ENCODE measurements at places on chromosomes 5 and 9. TPM values are rescaled to one million over a fixed set of nuclear protein-coding genes. Genes with fewer than 3 reads are reported as not detected.

The CCDC112 gene
- 5.9 TPM for total RNA-seq

- no peak overlapping the region for H3K4me3 ChIP-seq
- no peaks in the 10 kb centered on the region for H3K27me3 ChIP-seq
- DNase-seq, result no peak
- no peaks in the 10 kb centered on the region for H3K4me1 ChIP-seq
Observed at GRCh38 chr5:60487885-60488442, 212.0 kb downstream of the DEPDC1B start.

DNA sequence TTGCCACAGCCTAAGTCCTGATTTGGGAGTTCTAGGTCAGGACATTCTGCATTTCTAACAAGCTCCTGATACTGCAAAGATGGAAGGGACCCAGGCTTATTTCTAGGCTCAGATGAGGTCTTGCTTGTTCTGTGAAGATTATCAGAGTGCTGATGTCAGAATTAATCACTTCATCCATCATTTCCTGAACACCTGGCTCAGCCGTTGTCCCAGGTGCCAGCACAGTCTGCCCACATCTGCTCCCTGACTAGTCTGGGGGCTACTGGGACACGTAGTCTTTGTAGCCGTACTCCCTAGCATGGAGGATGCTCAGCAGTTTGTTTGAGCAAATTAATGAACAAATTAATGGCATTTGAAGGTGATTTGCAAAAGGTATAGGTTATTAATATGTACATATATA is 17.9 kb upstream of the SPINK4 start:
- no peak overlapping the region for H3K27ac ChIP-seq
- no peaks in the 10 kb centered on the region for H3K27me3 ChIP-seq
- no peaks in the 10 kb centered on the region for H3K36me3 ChIP-seq
- H3K4me3 ChIP-seq, result no peak overlapping the region
- peaks cover 9% of the 10 kb centered on the region for H3K4me1 ChIP-seq

GRCh38 chr5:14781106-14781505 is 90.5 kb downstream of the ANKH start:
- H3K27me3 ChIP-seq, result no peaks in the 10 kb centered on the region
- no peak for DNase-seq
- no peak overlapping the region for H3K4me3 ChIP-seq

GRCh38 chr5:9653811-9654210 is 23.7 kb upstream of the TAS2R1 start:
- no peak overlapping the region for H3K4me3 ChIP-seq
- no peaks in the 10 kb centered on the region for H3K27me3 ChIP-seq
- DNase-seq, result no peak
- no peaks in the 10 kb centered on the region for H3K4me1 ChIP-seq
- H3K27ac ChIP-seq, result no peak overlapping the region
- no peaks in the 10 kb centered on the region for H3K36me3 ChIP-seq

DNA sequence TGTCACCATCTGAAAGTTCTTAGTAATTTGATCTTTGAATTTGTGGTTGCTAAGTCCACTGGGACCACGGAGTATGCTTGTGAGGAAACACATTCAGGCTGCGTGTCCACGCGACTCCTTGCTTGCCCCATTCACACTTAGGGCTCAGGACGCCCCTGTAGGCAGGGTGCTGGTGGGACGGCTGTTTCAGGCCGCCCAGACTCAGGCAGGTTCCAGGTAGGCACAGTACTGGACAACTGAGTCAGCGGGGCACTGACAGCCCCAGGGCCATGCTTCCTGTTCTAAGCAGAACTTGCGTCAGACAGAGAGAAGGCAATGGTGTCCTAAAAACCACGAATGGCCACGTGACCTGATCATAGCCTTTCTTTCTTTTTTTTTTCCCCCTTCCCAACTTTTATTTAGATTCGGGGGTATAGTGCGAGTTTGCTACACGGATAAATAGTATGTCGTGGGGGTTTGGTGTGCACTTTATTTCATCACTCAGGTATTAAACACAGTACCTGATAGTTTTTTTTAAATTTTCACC is 7.7 kb upstream of the RASGEF1C start:
- no peaks in the 10 kb centered on the region for H3K4me1 ChIP-seq
- no peak overlapping the region for H3K27ac ChIP-seq
- no peak for DNase-seq

The PSD2 gene
- not detected for total RNA-seq

DNA sequence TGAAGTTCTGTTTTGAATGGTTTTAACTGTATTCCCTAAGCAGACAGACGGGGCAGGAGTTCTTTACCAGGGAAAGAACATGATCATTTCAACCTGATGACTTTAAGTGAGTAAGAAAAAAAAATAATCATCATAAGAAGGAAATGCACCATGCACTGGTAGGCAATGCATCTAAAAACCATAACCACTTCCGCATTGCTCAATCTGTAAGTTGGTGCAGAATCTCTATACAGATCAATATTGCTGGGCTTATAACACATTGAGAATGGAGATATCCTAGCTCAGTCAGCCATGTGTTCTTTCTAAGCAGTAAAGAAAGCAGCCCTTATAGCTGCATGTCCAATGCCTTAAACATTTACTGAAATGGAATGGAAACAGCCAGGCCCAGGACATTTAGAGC is 407.1 kb upstream of the DMAC1 start:
- H3K4me1 ChIP-seq, result no peaks in the 10 kb centered on the region
- H3K36me3 ChIP-seq, result no peaks in the 10 kb centered on the region
- H3K4me3 ChIP-seq, result no peak overlapping the region

- no peak for DNase-seq
- peaks cover 9% of the 10 kb centered on the region for H3K27me3 ChIP-seq
- H3K36me3 ChIP-seq, result no peaks in the 10 kb centered on the region
- no peak overlapping the region for H3K27ac ChIP-seq
Observed at GRCh38 chr5:135482381-135482933, 30.3 kb upstream of the TIFAB start.

- no peak overlapping the region for H3K27ac ChIP-seq
- no peaks in the 10 kb centered on the region for H3K27me3 ChIP-seq
Observed at GRCh38 chr5:116459301-116459700, 115.3 kb downstream of the SEMA6A start.
